ENCODE measurements at places on chromosomes 7 and 10.

GRCh38 chr7:45122975-45123860 lies 11.7 kb upstream of the TBRG4 start:
- DNase-seq: no peak

- DNase-seq: no peak
Measured at GRCh38 chr7:138006106-138006505, 4.2 kb upstream of the CREB3L2 start.

DNA sequence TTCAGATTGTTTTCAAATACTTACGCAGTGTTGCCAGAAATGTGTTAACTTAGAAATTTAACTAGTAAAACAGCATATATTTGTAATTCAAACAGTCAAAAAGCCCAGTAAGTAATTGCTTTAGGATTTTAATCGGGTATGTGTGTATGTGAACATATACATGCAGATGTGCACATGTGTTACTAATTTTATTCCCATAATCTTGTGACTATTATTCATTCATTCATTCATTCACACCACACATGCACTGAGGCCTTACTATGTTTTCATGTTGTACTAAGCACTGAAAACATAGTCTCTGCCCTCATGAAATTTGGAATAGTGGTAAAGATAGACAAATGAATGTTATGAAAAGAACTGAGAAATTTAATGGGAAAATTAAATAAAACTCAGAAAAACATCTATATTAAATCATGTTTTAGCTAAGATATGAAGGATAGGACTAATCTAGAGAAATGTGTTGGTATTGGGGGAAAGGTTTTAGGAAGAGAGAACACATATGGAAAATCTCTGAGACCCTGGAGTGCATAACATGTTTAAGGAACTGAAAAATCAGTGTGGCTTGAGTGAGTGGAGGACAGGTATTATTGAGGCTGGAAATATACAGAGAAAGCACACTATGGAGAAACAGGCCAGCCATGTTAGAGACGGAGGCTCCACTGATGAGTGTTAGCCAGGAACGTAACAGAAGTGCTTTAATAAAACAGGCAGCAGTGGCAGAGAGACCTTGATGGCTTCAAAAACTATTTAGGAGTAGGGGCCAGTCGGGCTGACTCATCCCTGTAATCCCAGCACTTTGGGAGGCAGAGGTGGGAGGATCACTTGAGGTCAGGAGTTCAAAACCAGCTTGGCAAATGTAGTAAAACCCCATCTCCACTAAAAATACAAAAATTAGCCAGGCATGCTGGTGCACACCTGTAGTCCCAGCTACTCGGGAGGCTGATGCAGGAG lies 80.3 kb downstream of the HDAC9 start:
- DNase-seq: no peak

GRCh38 chr7:74375726-74376220 lies 77.9 kb upstream of the GTF2IRD1 start:
- no peak for DNase-seq

GRCh38 chr10:59025981-59026765 lies 150.3 kb upstream of the PHYHIPL start:
- no peak for DNase-seq

DNA sequence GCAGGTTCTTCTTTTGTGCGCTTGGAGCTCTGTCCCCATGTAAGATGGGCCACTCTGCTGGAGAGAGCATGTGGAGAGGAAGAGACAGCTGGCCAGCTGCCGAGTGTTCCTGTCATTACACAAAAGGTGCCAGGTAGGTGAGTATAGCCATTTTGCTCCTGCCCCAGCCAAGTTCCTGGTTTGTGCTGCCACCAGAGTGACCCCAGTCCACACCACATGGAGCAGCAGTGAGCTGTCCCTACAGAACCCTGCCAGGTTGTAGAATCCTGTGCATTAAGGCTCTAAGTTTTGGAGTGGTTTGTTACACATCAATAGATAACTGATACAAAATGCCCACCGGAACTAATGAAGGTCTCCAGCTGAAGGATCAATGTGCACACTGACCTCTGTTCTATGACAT lies 84.6 kb upstream of the GHITM start:
- no peak for DNase-seq

- DNase-seq: no peak
Measured at GRCh38 chr10:63583397-63583796, 62.2 kb downstream of the REEP3 start.

DNA sequence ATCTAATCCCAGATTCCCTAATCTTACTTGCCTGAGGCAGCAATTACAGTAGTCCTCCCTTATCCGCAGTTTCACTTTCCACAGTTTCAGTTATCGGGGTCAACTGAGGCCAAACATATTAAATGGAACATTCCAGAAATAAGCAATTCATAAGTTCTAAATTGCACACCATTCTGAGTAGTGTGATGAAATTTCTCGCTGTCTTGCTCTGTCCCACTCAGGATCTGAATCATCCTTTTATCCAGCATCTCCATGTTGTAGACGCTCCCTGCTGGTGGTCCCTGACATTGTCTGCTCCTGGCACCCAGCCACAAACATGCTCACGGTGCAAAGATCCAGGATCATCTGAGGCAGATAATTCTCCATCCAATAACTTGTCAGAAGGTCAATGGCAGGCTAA lies 128.7 kb upstream of the CXCL12 start:
- DNase-seq: no peak

DNA sequence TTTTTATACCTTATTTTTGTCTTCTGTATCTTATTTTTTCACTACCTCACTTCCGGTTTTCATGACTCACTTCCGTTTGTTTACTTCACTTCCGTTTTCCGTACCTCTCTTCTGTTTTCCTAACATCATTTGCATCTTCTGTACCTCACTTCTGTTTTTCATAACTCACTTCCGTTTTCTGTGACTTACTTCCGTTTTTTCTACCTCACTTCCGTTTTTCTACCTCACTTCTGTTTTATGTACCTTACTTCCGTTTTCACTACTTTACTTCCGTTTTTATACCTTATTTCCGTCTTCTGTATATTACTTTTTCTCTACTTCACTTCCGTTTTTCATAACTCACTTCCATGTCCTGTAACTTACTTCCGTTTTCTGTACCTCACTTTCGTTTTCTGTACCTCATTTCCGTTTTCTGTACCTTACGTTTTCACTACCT lies 492.5 kb upstream of the AKR1E2 start:
- DNase-seq: no peak

DNA sequence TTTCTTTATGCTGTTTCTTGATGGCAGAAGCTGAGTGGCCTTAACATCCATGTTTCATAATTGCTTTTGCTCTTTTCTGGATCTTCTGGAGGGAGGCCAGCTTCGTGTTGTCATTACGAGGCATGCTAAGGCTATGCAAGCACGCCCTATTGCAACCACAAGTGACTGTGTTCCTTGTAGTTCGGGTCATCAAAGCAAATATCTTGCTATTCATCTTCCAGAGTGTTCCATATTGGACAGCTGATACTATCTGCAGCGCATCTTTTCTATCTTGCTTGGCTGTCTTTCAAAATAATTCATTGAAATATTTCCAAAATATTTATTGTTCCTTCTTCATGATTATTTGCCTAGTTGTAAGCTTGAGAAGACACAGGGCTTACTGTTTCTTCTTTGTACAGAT lies 5.0 kb downstream of the EPHB6 start:
- DNase-seq: no peak

- no peak for DNase-seq
Measured at GRCh38 chr10:132663666-132664365, 122.1 kb downstream of the NKX6-2 start.

DNA sequence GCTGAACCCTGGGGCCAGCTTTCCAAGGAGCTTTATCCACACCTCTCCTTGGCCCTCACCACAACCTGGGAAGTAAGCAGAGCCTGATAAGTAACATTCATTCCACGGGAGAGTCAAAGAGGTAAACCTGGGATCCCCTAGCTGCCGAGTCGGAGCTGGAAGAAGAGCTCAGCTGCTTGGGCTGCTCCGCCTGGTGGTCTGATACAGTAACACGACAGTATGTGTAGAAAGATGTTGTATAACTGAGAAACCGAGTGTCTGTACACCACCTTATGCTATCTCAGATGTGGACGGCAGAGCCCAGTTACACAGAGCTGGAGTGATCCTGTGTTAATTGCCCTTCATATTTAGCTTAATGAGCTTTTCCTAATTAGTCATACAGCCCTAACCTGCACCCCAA lies 151.3 kb upstream of the KMT2E start:
- peak; percentile 68 for DNase-seq

- DNase-seq: no peak
Measured at GRCh38 chr10:120806081-120806480, 45.1 kb upstream of the WDR11 start.

DNA sequence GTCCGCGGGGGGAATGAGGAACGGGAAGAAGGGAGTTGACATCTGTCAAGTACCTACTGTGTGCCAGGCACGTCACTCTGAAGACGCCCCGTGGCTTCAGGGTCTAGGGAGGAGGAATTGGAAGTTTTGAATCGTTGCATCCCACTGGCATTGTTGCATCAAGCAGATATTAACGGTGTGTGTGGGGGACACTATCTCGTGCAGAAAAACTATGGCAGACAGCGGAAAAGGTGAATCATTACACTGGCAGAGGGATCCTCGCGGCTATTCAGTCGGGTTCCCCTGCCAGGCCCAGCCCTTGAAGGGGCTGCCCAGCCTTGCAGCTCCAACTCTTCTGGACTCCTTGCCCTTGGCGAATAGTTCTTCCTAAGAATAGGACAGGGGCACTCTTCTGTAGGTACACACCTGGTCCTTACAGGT lies 1.0 kb upstream of the KIAA1549 start:
- no peak for DNase-seq

GRCh38 chr10:24651923-24652322 lies 71.8 kb downstream of the ARHGAP21 start:
- DNase-seq: no peak

DNA sequence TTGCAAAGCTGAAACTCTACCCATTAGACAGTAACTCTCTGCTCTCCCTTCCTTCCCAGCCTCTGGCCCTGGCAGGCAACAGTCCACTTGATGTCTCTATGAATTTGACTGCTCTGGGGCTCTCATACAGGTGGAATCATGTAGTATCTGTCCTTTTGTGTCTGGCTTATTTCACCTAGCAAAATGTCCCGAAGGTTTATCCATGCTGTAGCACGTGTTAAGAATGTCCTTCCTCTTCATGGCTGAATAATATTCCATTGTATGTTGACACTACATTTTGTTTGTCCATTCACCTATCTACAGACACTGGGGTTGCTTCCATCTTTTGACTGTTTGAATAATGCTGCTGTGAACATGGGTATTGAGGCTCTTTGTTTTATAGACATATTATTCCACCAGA lies 128.9 kb downstream of the EGFR start:
- DNase-seq: no peak

DNA sequence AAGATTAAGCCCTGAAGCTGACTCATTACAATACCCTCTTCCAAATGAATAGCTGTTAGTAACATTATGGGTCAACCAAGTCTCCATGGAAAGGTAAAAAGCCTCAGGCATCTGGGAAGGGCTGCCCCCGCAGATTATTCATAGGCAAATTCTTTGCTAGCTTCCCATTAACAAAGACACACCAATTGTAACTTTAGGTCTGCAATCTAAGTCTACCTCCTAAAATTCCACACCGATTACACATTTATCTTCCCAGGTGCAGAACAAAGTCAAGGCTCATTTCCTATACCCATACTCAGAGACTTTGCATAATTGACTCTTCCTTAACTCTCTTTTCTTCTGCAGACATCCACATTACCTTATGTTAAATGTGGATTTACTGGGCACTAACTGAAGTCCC lies 826.3 kb upstream of the MBL2 start:
- DNase-seq: no peak

- no peak for DNase-seq
Measured at GRCh38 chr10:89837165-89838043, 136.0 kb downstream of the KIF20B start.

- DNase-seq: no peak
Measured at GRCh38 chr7:19099924-19100323, 17.5 kb downstream of the TWIST1 start.

- DNase-seq: no peak
Measured at GRCh38 chr10:66852811-66853210, 73.0 kb upstream of the LRRTM3 start.

DNA sequence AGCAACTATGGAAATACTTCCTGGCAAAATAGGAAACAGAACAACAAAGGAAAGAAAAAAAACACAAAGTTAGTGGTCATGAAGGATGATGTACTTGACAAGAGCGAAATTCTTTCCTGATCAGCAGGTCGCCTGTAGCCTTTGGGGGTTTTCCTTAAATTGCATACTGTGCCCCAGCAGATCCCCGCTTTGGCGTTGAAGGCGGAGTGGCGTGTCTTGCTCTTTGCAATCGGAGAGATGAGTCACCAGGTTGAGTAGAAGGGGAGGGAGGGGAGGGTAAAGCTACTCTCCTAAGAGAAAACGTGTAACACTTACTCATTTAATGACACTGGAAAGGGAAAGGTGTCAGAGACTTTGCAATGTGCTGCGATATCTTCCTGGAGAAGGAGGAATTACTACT lies 587.2 kb downstream of the SORCS1 start:
- peak; percentile 18 for DNase-seq

DNA sequence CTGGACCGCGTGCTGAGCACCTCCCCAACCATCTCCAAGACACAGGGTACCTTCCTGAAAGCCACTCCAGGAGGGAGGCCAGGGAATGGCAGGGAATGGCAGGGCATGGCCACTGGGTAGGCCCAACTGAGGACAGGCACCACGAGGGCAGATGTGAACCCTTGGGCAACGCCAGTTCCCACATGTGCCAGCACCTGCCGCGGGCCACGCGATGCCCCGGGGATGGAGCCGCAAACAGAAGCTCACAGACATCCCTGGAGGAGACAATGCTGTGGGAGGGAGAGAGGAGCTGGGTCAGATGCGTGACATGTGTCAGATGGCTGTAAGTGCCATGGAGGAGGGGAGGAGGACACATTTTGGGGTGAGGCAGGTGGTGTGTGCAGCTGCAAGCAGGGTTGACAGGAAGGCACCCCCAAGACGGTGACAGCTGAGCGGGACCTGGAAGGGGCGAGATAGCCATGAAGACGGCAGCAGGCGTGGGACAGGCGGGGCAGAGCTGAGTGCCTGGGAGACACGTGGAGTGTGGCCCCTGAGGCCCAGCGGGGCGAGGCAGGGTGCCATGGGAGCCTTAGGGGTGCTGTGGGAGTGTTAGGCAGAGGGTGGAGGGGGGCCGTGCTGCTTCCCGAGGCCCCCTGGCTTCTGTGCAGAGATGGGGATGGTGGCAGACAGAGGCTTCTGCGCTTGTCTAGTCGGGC lies 27.7 kb downstream of the IQCE start:
- DNase-seq: no peak
